Left renal pelvis (tissue), 4 donors: ENCODE measurements at places on chromosomes 3 and 15.

DNA sequence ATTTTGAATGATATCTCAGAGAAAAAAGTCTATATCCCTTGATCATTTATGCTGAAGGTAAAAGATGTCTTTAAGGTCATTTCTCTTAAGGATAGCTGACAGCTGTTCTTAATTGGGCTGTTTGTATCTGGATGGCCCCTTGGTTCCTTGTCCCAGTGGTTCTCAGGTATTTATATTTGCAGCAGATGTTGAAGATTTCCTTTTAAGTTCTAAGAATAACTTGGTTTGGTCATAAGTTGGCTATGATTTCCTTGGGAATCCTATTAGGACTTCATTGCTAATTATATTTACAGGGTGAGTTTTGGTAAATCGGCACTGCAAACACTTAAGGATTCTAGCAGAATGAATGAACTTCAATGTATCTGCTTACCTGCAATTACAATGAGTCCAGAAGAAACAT is 460.4 kb upstream of the SGO1 start:
- no peak for DNase-seq

GRCh38 chr3:174466471-174467054 is 392.6 kb upstream of the NAALADL2 start:
- DNase-seq, result no peak

- no peak for DNase-seq
These were observed 27.0 kb downstream of the ALS2CL start for GRCh38 chr3:46666453-46666845.

- no peak for DNase-seq
These were observed 52.9 kb downstream of the LRTM1 start for GRCh38 chr3:54874816-54875556.
